Kasumi-1 (cell line): ENCODE measurements at places on chromosomes 11 and 22.

- DNase-seq, result no peak
Measured at GRCh38 chr11:19366992-19367709, 126.4 kb upstream of the E2F8 start.

- no peak for DNase-seq
Measured at GRCh38 chr22:49162841-49163240, 664.8 kb downstream of the BRD1 start.

DNA sequence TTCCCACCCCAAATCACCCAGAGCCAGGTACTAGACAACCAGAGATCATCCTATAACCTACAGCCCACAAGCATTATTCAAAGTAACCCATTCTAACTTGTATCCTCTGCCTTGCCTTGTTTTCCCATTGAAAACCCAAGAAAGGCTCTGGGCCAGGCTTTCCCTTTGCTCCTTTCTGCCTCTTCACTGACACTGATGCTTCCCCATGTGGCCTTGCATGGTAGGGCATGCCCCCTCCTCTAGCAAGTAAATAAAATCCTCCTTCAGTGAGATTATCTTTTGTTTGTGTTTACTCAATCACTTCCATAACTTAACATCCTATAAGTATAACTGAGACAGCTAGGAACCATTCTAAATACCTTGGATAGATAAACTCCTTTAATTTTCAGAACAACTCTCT, 65.6 kb upstream of the FAR1 start:
- DNase-seq, result no peak

- peak; percentile 82 for DNase-seq
Measured at GRCh38 chr11:128039140-128040021, 548.0 kb downstream of the ETS1 start.

GRCh38 chr11:1390569-1391164, 933 bp downstream of the BRSK2 start:
- DNase-seq, result no peak

DNA sequence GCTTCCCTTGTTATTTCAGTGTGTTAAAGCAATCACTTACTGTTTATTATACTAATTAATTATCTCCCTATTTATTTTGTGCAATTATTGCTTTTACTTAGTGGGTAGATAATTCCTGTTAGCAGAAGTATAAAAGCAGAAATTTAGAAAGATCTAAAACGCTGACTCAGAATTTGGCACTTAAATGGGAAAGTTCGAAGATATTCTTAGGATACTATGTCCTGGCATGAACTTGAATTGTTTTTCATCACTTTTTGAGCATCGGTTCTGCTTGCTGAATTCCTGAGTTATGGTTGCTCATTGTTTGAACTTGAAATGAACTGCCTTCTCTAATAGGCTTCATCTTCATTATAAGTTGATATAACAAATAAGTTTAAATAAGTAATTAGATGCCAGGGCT, 325.4 kb downstream of the JRKL start:
- no peak for DNase-seq
